Astrocyte (in vitro differentiated cells and primary cell): ENCODE measurements at places on chromosomes 12 and 14. TPM values are rescaled to one million over a fixed set of nuclear protein-coding genes. Genes with fewer than 3 reads are reported as not detected.

Gene PAPOLA
- total RNA-seq, result 164 and 188 TPM in 2 replicates

Gene PRPH
- not detected in 2 replicates for total RNA-seq

GRCh38 chr14:80491131-80491530, 279.8 kb upstream of the DIO2 start:
- H3K27ac ChIP-seq, result no peak overlapping the region
- no peaks in the 10 kb centered on the region for H3K4me1 ChIP-seq

Gene SLC22A17
- 29.3 and 39.5 TPM in 2 replicates for total RNA-seq

Gene HSPB8
- total RNA-seq, result 53.7 and 54.6 TPM in 2 replicates
